ENCODE measurements at places on chromosomes 7 and 10. TPM values are rescaled to one million over a fixed set of nuclear protein-coding genes. Genes with fewer than 3 reads are reported as not detected.

UPK3BL2 gene
- total RNA-seq: 22.0 TPM

SPDYE11 gene
- not detected for total RNA-seq

RTKN2 gene
- 14.1 TPM for total RNA-seq

ASB10 gene
- not detected for total RNA-seq

TMEM236 gene
- 2.8 TPM for total RNA-seq

GRCh38 chr7:132575419-132575981 is 770 bp downstream of the PLXNA4 start:
- H3K4me1 ChIP-seq: peaks cover 23% of the 10 kb centered on the region
- no peaks in the 10 kb centered on the region for H3K36me3 ChIP-seq
- peak; percentile 43 for DNase-seq
- H3K4me3 ChIP-seq: peak overlapping the region; percentile 25
- H3K27me3 ChIP-seq: peaks cover 62% of the 10 kb centered on the region

DNA sequence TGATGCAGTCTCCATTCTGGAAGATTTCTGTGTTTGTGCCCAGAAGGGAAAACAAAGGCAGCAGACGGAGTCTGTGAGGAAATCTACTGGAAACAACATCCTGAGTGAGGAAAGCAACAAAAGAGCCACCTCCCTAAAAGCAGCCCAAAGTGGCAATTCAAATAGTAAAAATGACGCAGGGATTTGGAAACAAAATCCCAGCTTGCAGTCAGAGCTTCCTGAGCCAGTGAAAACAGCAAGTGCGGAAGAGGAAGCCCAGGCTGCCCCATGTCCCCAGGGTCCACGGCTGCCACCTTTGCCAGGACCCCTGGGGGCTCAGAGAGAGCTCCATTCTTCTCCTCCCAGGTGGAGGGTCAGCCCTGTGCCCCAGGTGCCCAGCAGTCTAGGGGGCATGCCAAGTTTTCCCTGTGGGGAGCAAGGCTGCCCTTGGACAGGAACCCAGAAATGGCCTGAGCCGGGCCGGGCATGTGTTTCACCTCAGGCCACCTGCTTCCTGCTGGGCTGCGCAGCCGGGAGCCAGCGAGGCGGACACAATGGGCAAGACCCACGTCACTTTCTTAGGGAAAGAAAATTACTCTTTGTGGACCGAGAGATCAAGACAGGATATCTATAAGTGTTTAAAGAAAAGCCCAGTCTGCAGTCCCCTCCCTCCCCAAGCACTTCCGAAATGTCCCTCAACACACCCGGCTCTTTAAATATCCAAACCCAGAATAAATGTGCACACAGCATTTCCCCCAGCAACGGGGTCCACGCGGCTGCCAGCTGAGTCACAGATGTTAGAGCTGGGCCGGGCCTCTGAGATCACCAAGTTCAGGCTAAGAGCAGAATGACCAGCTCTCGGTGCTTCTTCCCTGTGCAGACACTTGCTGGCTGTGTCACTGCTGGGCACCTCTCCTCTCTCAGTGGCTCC is 231.1 kb downstream of the ARHGAP12 start:
- no peaks in the 10 kb centered on the region for H3K27me3 ChIP-seq
- H3K4me1 ChIP-seq: peaks cover 21% of the 10 kb centered on the region
- peak overlapping the region; percentile 84 for H3K27ac ChIP-seq
- DNase-seq: peak; percentile 69
- no peak overlapping the region for H3K4me3 ChIP-seq

DNA sequence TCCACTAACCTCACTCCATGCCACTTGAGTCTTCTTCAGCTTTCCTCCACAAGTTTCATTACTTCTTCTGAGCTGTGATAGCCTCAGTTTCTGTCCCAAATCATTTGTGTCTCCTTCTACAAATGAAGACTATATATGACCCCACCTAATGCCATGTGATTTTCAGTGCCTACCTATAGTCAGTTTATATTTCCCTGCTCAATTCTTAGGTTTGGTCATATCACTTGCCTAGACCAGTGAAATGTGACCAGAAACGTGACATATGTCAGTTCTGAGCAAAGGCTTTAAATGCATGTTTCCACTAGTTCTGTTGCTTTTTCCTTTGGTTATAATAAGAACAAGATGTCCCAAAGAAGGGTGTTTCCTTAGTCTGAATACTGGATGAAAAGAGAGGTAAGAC is 24.6 kb upstream of the REEP3 start:
- H3K36me3 ChIP-seq: no peaks in the 10 kb centered on the region
- no peaks in the 10 kb centered on the region for H3K27me3 ChIP-seq
- no peak for DNase-seq
- H3K27ac ChIP-seq: no peak overlapping the region

GRCh38 chr7:104486931-104487330 is 158.5 kb downstream of the LHFPL3 start:
- DNase-seq: no peak
- no peaks in the 10 kb centered on the region for H3K4me1 ChIP-seq
- H3K36me3 ChIP-seq: no peaks in the 10 kb centered on the region
- no peaks in the 10 kb centered on the region for H3K27me3 ChIP-seq
- no peak overlapping the region for H3K4me3 ChIP-seq
